Adipose tissue (tissue), 3 donors: ENCODE measurements at places on chromosomes 16 and 17. TPM values are rescaled to one million over a fixed set of nuclear protein-coding genes. Genes with fewer than 3 reads are reported as not detected.

Gene ERN2
- polyA plus RNA-seq = 0.34 TPM

Gene CACNA1G
- 0.64 TPM for polyA plus RNA-seq

Gene TOP2A
- polyA plus RNA-seq = 0.34 TPM

Gene PLA2G10
- 1.0 TPM for polyA plus RNA-seq

Gene PRR35
- polyA plus RNA-seq = not detected

Gene GRAP
- 3.5 TPM for polyA plus RNA-seq

Gene ITGB4
- 18.9 TPM for polyA plus RNA-seq
